Right ventricle myocardium superior (tissue), 1 donor: ENCODE measurements at places on chromosomes 5 and 9. TPM values are rescaled to one million over a fixed set of nuclear protein-coding genes. Genes with fewer than 3 reads are reported as not detected.

- DNase-seq: no peak
Measured at GRCh38 chr5:93164690-93165089, 416.3 kb downstream of the NR2F1-AS1 start.

DNA sequence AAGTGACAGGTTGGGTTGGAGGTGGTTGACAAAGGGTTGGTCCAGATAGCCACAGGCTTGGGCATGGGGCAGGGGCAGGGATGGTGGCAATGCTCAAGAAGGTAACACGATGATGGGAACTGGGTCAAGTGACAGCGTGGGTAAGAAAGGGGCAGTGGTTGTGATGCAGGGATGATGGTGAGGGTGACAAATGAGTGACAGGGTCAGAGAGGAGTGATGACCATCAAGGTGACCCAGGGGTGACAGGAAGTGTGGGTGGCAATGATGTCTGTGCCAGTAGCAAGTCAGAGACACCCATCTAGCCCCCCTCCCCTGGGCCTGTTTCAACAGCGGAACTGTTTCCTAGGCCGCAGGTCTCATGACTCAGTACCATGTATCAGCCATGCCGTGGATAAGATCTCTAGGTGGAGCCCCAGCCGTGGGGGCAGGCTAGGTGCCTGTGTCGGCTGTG lies 20.5 kb downstream of the AQP3 start:
- DNase-seq: no peak

BTNL9 gene
- 38.9 TPM for total RNA-seq

SPATA31E1 gene
- not detected for total RNA-seq

DNA sequence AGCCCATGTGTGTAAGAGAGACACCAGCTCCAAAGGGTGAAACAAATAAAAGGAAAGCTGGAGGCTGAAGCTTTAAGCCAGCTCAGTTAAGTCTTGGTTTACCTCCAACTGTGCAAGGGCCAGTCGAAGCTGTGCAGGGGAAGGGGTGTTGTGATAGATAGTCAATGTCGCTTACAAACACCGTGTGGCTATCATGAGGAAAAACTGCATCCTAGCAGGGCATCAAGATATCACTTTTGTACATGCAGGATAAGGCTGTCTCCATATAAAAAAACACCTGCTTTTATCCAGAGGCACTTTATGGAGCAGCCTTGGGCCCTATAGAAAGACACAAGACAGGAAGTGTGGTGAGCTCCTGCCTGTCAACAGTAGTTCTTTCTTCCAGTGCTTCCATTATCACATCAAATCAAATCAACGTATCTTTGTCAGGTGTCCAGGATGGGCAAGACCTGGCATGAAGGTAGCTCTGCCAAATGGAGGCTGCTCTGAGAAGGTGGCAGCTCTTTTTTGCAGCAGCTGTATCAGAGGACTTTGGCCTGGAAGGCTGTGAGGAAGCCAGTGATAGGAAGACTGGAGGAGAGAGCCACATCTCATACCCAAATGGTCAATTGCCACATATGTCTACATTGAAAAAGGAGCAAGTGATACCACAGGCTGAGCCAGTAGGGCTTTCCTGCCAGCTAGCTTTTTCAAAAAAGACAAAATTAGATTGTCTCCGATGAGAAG lies 29.3 kb upstream of the SELENOP start:
- no peak for DNase-seq

- DNase-seq: no peak
Measured at GRCh38 chr9:126694206-126695081, 80.7 kb downstream of the LMX1B start.

ADAMTSL1 gene
- total RNA-seq: 0.56 TPM

ARL14EPL gene
- total RNA-seq: not detected

DNA sequence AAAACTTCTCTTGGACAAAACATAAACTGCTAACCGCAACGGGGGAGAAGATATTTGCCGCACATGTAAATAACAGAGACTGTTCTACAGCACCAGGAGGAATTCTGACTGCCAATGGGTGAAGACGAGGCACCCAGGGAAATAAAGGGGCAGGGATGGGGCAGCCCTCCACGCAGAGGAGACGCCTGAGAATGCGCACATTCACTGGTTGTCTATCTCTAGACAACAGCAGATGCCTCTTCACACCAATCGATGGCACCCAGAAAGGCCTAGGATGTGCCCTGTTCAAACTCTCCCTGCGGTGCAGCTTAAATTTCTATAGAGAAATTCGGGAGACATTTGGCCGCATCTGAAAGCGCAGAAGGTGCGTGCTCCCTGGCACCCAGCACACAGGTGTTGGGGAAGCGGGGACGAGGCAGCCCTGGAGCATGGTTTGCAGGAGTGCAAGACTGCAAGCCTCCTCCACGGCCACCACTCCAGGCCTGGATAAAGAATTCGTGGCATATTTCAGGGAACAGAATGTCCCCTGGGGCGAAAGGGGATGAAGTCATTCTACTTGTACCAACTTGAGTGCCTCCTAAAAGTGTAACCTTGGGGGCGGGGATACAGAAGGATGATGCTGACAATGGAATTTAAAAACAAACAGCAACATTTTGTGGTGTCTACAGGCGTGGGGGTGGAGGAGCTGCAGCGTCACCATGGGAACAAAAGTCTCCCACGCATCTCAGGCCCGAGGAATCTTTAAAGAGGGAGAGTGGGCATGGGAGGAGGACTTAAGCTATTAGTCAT lies 6.3 kb upstream of the IRX2 start:
- no peak for DNase-seq

- no peak for DNase-seq
Measured at GRCh38 chr5:65938256-65938655, 11.9 kb downstream of the ERBIN start.

PLK2 gene
- 63.6 TPM for total RNA-seq

SPAG8 gene
- 1.8 TPM for total RNA-seq

FAXDC2 gene
- total RNA-seq: 24.1 TPM

- DNase-seq: peak; percentile 53
Measured at GRCh38 chr5:52989781-52990527, 802 bp downstream of the ITGA2 start.

- DNase-seq: no peak
Measured at GRCh38 chr5:136985785-136986475, 513.2 kb downstream of the SPOCK1 start.

GRM6 gene
- not detected for total RNA-seq
